ENCODE measurements at places on chromosomes 1 and 21.

DNA sequence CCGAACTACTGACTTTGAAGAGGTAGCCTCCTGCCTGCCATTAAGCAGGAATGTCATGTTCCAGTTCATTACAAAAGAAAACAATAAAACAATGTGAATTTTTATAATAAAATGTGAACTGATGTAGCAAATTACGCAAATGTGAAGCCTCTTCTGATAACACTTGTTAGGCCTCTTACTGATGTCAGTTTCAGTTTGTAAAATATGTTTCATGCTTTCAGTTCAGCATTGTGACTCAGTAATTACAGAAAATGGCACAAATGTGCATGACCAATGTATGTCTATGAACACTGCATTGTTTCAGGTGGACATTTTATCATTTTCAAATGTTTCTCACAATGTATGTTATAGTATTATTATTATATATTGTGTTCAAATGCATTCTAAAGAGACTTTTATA lies 159.8 kb upstream of the SGIP1 start:
- DNase-seq: no peak

DNA sequence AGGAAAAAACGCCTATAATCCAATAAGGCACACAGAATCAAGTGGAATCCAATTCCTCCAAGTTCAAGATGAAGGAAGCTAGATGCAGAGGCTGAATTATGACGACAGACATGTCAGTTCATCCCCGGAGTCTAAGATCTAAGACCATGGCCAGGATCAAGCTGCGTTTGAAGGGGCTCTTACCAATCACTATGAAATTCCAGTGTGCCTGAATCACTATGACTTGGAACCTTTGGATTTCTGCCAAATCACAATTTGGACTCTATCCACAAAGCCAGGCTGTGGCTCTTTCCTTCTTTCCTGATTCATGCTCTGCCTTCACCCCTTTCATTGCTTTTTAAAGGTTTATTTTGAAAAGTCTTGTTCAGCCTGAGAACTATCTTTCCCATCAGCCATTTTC lies 17.1 kb downstream of the OLIG2 start:
- DNase-seq: no peak

DNA sequence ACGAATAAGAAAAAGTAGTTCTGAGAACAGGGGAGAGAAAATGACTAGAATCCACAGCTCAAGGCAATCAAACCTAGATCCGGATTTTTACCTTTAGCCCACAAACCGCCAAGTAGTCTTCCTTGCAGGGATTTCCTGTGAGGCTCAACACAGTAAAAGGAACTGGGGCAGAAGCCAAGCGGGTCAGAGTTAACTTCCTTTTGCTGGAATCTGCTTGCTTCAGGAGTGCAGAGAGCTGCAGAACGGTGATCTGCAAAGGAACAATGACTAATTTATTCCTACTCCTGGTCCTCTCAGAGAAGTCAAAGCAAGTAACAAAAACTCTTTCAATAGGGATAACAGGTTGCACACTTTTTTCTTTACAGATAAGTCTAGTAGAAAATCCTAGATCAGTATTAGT lies 53.4 kb downstream of the UBR4 start:
- DNase-seq: no peak

DNA sequence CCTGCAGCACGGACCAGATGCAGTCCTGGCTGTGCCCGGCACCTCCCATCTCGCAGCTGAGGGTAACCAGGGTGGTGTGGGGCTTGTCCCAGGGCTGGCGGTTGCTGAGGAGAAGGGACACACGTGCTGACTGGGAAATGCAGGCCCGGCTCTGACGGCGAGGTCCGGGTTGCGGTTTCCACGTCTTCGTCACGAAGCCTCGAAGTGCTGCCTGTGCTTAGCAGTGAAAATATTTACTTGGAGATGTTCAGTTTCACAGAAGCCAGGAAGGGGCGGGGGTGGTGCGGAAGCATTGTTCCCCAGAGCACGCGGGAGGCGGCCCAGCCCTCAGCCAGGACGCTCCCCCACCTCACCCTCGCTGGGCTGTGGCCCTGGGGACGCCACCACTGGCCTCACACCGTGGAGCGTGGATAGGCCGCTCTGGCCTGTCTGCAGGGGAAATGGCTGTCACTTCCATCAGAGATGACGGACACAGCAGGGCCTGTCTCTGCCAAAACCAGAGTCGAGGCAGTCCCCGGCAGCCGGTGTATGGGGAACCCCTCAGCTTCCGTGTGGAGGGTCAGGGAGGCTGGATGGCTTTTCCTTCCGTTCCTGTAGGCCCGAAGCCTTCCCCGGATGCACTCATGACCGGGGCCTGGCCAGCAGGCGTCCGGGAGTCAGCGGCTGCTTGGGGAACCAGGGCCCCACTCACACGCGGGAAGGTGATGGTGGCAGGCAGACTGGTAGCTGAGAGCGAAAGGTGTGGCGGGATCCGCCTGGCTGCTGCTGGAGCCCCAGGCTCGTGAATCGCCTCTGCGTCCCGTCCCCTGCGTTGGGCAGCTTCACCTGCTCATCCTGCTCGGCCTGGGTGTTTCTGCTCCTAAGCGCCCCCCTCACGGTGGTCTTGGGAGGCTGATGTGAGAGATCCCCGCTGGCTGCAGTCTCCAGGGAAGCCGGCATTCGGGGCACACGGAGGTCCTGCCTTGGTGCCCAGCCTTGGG lies 14.7 kb upstream of the POFUT2 start:
- DNase-seq: no peak

GRCh38 chr1:175470591-175470990 lies 272.8 kb downstream of the TNR start:
- DNase-seq: no peak

- DNase-seq: no peak
These were observed 29.5 kb upstream of the CLSTN1 start for GRCh38 chr1:9853249-9853595.

DNA sequence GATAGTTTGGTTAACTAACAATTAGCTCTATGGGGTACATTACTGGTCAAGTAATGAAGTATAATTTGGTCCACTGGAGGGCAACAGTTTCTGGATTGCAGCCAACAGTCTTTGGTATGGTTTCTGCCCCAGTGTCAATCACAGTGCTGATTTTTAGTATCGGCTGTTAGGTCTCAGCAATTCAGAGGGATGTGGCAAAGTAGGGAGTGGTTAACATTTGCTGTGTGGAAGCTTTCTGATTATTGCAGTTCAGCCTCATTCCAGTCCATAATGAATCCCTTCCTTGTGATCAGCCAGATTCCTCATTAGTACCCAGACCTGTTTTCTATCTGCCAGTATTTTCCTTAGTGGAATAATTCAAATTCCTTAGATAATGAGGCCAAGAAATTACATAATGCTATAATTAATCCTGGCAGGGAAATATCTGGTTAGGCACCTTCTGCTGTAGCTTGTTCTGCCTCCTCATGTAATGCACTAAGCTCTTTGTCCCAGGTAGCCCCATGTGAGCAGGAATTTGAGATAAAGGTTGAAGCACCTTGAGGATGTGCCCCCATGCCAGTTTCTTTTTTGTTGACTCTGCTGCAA lies 14.0 kb downstream of the F3 start:
- no peak for DNase-seq

DNA sequence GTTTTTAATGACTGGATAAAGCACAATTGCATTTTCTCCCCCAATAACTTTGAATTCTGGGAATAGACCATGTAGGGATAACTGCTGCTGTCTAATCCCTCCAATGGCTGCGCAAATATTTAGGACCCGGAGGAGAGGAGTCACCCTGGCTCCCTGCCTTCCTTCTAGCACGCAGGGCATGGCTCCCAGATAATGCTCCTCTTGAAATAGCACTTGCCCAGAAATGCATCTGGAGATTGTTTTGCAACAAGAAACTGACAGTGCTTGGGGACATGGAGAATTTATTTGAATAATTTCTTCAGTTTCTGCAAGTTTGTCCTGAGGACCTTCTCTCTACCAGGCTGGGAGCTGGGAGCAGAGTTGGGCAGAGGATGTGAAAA lies 83.5 kb downstream of the MAN1C1 start:
- DNase-seq: no peak

GRCh38 chr1:232084584-232085223 lies 458.1 kb downstream of the DISC1 start:
- peak; percentile 50 for DNase-seq

GRCh38 chr1:175158170-175158591 lies 34.4 kb downstream of the KIAA0040 start:
- DNase-seq: no peak

GRCh38 chr21:25639551-25640201 lies 618 bp downstream of the JAM2 start:
- DNase-seq: peak; percentile 76

DNA sequence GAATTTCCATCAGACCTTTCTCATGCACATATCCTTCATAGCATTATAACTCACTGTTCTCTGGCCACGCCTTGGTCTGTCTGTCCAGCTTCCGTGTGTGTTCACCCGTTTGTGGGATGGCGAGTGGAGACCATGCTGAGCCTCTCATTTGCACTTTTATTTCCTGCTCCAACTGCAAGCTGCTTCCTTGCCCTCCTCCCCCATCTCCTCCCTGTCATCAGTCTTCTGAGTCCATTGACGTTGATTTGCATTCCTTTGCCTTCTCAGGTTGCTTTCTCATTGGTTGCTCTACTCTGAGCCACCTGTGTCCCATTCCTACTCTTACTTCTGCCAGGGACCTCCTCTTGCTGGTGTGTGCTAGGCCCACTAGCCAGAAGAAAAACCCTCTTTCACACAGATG lies 146.4 kb downstream of the NOS1AP start:
- DNase-seq: no peak

GRCh38 chr1:19552291-19553010 lies 67.1 kb upstream of the CAPZB start:
- no peak for DNase-seq

- DNase-seq: no peak
These were observed 150.9 kb upstream of the ZRANB2 start for GRCh38 chr1:71231751-71232150.
